ENCODE measurements at places on chromosomes 12 and 14.

GRCh38 chr14:54105406-54105805, 148.8 kb upstream of the BMP4 start:
- DNase-seq, result no peak

GRCh38 chr12:107493135-107493494, 192.5 kb upstream of the PWP1 start:
- DNase-seq, result no peak

DNA sequence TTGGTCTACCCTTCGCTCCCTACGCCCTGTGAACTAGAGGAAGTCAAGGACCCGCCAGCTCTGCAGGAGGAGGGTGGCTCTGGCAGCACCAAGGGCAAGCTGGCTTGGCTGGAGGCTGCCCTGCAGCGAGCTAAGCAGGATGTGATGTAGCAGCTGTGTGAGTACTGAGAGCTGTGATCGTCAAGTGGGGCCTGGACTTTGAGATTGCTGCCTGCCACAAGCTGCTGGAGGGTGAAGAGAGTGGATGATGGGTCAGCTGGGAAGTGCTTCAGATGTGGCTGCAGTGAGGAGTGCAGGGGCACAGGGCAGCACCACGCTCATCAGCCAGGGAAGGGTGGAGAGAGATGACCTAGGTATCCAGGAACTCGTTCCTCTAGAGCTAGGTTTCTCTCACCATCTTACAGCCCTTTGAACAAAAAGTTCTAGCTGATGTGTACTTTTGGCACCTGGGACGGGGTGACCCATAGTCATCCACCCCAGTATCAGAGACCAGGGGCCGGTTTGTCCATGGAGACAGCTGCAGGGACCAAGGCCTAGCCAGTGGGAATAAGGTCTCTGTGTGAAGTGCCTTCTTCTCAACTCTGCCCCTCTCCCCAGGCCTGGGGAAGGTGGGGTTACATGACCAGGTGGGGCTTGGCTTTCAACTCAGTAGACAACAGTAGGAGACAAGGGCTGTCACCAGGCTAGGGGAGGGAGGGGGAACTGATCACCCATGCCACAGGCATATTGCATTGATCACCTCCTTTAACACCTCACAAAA, 3.2 kb downstream of the KRT86 start:
- no peak for DNase-seq

GRCh38 chr14:94827711-94828447, 58.0 kb upstream of the GSC start:
- no peak for DNase-seq

- DNase-seq, result no peak
Observed at GRCh38 chr12:52370926-52371608, 3.8 kb upstream of the KRT85 start.

DNA sequence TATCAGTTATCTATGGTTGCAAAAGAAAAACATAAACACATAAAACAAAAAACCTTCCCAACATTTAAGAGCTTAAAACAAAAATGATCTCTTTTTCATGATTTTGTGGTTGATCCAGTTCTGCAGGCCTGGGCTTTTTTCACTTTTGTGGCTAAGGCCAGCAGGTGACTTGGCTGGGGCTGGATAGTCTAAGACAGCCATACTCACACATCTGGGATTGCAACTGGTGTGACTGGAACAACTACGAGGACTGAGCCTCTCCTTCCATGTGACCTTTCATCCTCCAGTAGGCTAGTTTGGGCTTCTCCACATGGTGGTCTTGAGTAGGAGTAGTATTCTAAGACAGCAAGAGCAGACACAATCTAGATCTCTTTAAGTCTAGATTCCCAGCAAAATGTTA, 7.2 kb upstream of the PKP2 start:
- no peak for DNase-seq

GRCh38 chr12:2183556-2184541, 131.1 kb downstream of the CACNA1C start:
- no peak for DNase-seq

DNA sequence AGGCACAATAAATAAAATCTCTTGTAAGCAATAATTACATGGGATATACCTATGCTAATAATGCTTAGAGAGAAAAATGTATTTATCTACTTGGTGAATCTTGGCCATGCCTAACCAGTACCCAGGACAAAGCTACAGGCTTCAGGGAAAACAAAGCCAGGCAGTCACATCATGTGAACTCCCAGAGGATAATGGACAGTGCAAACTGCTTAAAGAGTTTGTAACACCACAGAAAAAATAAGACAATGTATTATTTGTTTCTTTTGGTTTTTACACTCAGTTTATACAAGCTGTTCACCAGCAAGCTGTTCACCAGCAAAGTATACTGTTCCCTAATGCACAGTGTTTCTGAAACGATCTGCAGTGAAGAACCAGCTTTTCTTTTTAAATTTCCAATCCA, 38.0 kb downstream of the DICER1 start:
- no peak for DNase-seq

GRCh38 chr12:67427336-67427735, 158.2 kb downstream of the CAND1 start:
- DNase-seq, result no peak

- DNase-seq, result no peak
Observed at GRCh38 chr12:46134205-46134811, 134.5 kb downstream of the SLC38A1 start.

GRCh38 chr12:65609359-65609771, 214.9 kb upstream of the HMGA2 start:
- DNase-seq, result no peak

GRCh38 chr12:74646831-74647230, 109.2 kb downstream of the ATXN7L3B start:
- no peak for DNase-seq

DNA sequence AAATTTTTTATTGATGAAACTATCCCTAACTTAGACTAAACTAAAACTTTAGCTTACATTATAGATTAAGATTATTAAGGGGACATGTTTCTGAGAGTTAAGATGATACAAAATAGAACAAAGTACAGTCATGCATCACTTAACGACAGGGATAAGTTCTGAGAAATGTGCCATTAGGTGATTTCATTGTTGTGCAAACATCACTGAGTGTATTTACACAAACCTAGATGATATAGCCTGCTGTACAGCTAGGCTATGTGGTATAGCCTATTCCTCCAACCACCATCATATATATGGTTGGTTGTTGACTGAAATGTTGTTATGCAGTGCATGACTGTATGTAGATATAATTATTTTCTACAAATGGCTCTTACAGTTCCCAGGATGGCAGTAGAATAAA, 46.5 kb downstream of the ATP6V1D start:
- no peak for DNase-seq
